Activated naive CD4-positive, alpha-beta T cell treated with anti-CD3 and anti-CD28 coated beads for 36 hours (primary cell): ENCODE measurements at places on chromosomes 6 and 20.
A peak's percentile ranks its signal among the peaks of the same experiment; 100 is the strongest.

DNA sequence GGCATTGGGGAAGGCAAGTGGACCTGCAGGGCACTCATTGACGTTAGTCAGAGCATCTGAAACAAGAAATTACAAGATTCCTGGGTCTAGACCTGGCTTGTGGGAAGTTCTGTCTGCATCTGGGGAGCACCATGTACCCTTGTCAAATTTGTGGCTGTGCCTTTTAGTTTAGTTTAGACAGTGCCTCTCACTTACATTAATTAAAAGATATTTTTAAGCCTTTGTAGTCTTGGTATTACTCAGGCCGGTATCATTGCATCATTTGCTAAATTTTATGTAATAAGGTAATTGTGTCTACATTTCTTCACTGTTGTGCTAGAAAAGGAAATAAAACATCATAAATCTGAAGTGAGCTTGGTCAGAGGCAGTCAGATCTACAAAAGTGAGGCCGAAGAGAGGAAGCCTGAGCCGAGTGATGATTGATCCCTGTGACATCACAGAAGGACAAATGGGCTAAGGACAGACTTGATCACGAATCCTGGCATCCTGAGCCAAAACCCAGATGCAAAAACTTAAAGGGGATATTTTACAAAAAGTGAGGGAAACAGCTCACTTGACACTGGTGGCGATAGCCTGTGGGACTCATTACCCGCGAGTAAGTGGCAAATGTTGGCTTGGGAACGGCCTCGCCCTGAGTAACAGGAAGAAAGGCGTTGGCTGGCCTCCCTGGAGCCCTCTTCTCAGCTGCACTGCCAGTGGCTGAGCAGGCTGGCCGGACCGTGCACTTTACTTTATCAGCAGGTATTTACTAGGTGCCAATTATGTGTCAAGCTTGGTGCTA, 106.5 kb downstream of the TCP11 start:
- no peak for DNase-seq

GRCh38 chr6:22448291-22448711, 121.1 kb upstream of the HDGFL1 start:
- no peak for DNase-seq

DNA sequence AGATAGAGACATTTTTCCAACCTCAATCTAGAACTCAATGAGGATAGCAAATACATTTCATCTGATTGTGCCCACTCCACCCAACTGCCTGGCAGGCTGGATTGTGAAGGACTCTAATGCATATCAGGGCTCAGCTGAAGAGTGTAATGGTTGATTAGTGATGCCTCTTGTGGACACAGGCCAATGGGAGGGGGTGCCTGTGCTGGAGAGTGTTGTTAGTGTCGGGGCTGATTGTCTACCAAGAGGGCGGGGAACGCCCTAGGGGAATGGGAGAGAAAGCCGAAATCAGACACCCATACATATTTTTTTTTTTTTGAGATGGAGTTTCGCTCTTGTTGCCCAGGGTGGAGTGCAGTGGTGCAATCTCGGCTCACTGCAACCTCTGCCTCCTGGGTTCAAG, 103.7 kb upstream of the SALL4 start:
- DNase-seq, result no peak

- DNase-seq, result no peak
These were observed 18.3 kb upstream of the AMD1 start for GRCh38 chr6:110856296-110856695.

- no peak for DNase-seq
These were observed 76.9 kb downstream of the STK35 start for GRCh38 chr20:2178318-2179232.

GRCh38 chr20:23686046-23686750, 2.6 kb downstream of the CST4 start:
- DNase-seq, result no peak

- no peak for DNase-seq
These were observed 1.2 kb downstream of the PANK2 start for GRCh38 chr20:3890398-3890751.

- peak; percentile 25 for DNase-seq
These were observed 38.0 kb downstream of the PKHD1 start for GRCh38 chr6:52049252-52050050.

GRCh38 chr6:752438-752837, 59.5 kb upstream of the EXOC2 start:
- no peak for DNase-seq

DNA sequence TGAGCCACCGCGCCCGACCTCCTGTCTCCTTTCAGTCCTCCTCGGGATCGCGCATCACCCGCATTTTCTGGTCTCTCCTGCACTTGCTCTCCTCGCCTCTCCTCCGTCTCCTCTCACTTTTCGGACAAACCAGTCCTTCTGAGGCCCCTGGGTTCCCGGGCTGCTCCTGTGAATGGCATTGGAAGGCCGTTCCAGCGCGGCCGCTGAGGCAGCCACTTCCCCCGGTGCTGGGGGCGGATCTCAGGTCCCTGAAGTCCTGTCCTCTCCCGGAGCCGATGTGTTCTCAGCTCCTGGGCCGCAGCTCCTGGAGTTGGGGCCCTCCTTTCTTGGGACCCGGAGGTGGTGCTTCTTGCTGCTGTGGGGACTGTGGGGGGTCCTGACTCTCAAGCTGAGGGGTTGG, 803 bp downstream of the MICB start:
- no peak for DNase-seq

GRCh38 chr6:155341130-155341828, 27.0 kb upstream of the TFB1M start:
- no peak for DNase-seq

- DNase-seq, result no peak
These were observed 15.2 kb downstream of the PRND start for GRCh38 chr20:4736875-4737274.

GRCh38 chr20:20076297-20077065, 24.1 kb downstream of the CFAP61 start:
- no peak for DNase-seq

DNA sequence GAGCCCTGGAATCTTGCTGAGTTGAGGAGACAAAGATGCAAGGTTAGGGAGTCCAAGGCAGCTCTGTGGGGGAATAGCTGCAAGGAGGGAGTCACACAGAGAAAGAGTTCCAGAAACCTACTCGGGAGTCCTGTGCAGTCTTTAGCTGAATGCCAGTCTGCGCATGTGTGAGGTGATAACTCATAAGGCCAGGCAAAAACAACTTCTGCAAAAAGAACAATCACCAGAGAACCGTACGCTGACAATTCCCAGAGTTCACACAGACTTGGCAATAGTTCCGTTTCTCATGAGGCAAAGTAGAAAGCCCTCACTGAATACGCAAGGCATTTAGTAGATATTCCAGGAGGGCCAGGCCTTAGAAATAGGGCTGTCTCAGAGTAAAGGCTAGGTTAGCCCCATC, 135.2 kb upstream of the TAB2 start:
- DNase-seq, result no peak

DNA sequence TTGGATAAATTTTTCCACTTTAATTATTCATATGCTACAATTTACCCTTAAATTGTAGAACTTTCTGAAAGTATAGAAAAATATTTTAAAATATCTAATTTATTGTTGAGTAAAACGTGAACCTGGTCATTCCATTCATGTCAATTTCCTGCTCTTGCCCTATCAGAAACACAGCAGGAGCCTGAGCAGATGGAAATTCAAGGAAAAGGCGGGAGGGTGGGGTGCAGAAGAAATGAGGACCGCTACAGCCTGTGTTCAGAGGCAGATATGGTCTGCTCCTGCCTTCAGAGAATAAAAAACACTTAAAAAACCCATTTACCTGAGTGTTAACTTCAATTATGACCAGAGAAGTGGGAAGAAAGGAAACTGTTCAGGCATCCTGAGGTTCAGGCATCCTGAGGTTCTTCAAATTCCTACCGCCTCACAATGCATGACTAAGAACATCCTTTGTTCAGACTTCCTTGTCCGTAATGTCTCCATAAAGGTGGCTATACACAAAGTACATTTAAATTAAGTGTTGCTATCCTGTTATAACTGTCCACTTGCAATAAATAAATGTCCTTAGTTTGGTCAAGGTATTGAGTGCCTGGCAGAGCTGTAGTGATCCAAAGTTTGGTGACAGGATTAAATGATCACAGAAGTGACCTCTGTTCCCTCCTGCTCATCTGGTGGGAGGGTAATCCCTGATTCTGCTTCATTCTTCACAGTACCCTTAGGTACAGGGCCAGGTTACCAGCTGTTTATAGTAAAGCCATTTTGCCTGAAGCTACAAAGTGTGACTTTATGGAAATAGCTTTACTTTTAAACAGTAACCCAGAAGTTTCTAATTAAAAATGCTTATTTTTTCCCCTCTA, 109.1 kb downstream of the MAN1A1 start:
- no peak for DNase-seq

DNA sequence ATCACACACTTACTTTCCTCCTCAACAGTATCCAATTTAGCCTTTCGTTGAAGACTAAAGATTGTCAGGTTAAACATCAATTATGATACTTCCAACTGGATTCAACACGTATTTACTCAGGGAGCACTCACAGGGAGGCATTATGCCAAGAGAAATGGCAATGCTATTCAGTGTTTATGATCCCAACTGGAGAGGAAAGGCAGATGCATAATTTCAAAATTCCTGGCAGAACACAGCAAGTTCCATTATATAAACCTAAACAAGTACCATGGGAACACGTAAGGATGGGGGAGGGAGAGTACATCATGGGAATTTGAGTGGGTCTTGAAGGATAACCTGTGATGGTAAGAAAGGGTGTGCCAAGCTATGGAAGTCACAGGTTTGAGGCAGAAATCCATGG, 112.7 kb downstream of the ISM1 start:
- DNase-seq, result no peak

- DNase-seq, result peak; percentile 74
These were observed 10.4 kb upstream of the ABHD16B start for GRCh38 chr20:63850689-63851547.

- DNase-seq, result no peak
These were observed 27.1 kb upstream of the ZNF318 start for GRCh38 chr6:43396408-43397149.

- no peak for DNase-seq
These were observed 33.1 kb upstream of the PNRC1 start for GRCh38 chr6:89047473-89047872.
